ENCODE measurements at places on chromosomes 1 and 21. TPM values are rescaled to one million over a fixed set of nuclear protein-coding genes. Genes with fewer than 3 reads are reported as not detected.

DNA sequence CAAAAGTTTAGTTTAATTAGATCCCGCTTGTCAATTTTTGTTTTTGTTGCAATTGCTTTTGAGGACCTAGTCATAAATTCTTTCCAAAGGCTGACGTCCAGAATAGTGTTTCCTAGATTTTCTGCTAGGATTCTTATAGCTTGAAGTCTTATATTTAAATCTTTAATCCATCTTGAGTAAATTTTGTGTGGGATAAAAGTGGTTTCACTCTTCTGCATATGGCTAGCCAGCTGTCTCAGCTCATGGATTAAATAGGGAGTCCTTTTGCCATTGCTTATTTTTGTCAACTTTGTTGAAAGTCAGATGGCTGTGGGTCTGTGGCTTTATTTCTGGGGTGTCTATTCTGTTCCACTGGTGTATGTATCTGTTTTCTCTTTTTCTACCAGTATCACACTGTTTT lies 801.3 kb upstream of the ADGRL4 start:
- no peak overlapping the region for H3K27ac ChIP-seq
- H3K27me3 ChIP-seq: no peaks in the 10 kb centered on the region
- no peaks in the 10 kb centered on the region for H3K36me3 ChIP-seq
- DNase-seq: no peak
- H3K4me3 ChIP-seq: no peak overlapping the region

DNA sequence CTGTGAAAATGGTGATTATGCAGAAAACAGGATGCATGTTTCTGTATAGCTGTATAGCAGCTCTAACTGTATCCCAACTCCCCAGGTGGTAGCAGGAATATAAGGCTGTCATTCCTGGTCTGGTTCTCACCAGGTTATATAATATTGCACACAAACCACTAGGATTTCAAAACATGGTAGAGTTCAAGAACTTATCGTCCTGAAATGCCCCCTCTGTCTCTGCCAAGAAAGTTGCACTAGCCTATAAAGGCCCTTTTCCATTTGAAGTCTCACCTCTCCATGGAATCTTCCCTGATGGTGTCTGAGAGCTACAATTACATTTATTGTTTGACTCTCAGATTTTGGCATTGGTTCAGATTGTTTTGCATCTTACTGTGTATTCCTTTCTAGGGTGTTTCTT lies 184.9 kb upstream of the FAM78B start:
- no peak overlapping the region for H3K4me3 ChIP-seq
- no peaks in the 10 kb centered on the region for H3K4me1 ChIP-seq
- DNase-seq: no peak

Gene TUT4
- total RNA-seq: 90.5 TPM

GRCh38 chr1:103569493-103569892 lies 1.9 kb upstream of the AMY2B start:
- H3K4me3 ChIP-seq: no peak overlapping the region
- no peak overlapping the region for H3K27ac ChIP-seq
- no peak for DNase-seq
- no peaks in the 10 kb centered on the region for H3K36me3 ChIP-seq

DNA sequence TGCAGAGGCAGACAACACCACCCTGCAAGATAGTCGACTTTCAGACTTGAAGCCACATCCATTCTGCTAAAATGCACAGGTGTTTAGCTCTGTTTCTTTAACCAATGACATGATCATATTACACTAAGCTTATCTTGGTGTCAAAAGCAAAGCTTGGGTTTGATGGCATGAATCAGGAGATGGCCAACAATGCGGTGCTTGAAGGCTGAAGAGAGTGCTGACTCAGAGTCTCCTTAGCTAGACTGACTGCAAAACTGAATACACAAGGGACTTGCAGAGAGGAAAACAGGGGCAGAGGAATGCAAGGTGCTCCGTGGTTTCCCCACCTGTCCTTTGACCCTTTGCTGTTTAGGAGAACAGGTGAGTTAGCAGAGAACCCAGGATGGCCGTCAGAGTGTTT lies 262.6 kb downstream of the SIPA1L2 start:
- no peaks in the 10 kb centered on the region for H3K27me3 ChIP-seq
- H3K4me1 ChIP-seq: no peaks in the 10 kb centered on the region
- no peaks in the 10 kb centered on the region for H3K36me3 ChIP-seq
- no peak overlapping the region for H3K4me3 ChIP-seq
- DNase-seq: no peak
- no peak overlapping the region for H3K27ac ChIP-seq

Measured in ovary (tissue), 10 donors.